ENCODE measurements at places on chromosomes 3 and 15.

DNA sequence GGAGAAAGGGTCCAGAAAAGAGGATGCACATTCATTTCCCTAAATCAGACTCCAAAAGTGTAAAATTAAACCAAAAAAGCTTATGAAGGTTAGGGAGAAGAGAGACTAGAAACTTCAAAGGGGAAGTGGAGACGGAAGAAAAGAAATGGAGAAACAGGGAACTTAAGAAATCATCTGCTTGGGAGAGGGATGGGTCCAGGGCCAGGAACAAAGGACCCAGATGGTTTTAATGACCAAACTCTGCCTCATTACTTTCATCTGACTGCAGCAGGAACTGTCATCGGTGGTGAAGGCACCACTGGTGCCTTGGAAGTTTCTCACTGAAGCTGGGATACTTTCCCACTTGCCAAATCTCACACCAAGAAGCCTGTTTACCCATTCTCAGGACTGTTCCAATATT is 70.5 kb upstream of the SLC4A7 start:
- no peak for DNase-seq

DNA sequence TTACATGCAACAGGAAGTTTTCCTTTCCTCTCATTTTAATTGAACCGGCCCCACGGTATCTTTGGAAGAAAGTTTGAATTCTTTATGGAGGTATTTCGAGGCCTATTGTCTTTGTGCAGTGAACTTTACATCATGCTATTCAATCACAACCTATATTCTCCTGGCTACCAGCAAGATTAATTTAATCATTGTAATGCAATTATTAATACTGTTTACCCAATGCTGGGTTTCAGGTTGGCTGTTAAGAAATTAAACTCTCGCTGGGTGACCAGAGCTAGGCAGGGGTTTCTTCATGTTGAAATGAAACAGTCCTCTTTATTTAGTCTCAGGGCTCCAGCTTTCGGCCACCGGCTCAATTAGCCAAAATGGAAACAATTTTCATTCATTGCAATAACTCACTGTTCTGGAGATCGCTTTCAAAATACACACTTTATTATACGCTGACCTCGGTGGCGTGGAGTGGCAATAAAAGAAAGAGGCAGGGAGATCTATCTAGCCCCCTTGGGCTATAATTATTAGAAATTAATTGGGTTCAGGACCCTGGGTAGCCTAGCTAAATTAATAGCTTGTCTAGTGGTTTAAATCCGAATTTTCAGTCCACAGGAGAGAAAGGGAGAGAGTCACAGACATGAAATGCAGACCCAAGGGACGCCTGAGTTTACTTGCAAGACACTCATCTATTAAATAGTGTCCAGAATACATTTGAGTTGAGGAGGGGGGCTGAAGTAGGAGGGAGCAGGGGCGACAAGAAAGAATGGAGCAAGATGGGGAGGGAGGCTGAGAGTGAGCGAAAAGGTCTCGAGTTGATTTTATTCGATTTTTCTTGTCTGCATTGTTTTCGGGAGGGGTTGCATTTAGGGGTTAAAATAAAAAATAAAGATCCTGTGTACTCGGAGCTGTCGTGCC is 3.9 kb upstream of the MECOM start:
- DNase-seq = no peak

DNA sequence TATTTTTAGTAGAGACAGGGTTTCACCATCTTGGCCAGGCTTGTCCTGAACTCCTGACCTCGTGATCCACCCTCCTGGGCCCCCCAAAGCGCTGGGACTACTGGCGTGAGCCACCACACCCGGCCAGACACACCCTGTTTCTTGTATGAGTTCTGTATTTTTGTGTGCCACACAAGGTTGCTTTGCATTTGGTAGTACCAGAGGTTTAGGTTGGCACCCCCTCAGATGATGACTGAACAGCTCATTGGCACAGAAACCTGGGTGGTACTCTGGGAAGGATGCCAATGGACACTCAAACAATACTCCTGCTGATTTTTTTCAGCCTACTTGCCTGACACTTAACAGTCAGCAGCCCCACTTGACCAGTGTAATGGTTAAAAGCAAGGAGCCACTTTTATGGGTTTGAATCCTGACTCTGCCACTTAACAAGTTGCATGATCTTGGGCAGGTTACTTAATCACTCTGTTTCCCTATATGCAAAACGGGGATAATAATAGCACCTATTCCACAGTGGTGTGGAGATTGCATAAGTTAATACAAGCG is 39.2 kb upstream of the BCL2A1 start:
- peak; percentile 37 for DNase-seq

DNA sequence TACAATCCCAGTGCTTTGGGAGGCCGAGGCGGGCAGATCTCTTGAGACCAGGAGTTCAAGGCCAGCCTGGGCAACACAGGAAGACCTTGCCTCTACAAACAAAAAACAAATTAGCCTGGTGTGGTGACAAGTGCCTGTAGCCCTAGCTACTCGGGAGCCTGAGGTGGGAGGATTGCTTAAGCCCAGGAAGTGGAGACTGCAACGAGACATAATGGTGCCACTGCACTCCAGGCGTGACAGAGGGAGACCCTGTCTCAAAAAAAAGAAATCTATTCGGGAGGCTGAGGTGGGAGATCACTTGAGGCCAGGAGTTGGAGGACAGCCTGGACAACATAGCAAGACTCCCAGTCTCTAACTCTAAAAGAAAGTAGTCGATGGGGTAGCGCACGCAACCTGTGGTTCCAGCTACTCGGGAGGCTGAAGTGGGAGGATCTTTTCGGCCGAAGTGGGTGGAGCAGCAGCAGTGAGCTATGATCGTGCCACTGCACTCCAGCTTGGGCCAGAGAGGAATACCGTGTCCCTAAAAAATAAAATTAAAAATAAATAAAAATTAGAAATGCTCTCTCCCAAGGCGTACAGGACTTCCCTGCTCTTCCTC is 775 bp downstream of the C3orf33 start:
- peak; percentile 3 for DNase-seq

DNA sequence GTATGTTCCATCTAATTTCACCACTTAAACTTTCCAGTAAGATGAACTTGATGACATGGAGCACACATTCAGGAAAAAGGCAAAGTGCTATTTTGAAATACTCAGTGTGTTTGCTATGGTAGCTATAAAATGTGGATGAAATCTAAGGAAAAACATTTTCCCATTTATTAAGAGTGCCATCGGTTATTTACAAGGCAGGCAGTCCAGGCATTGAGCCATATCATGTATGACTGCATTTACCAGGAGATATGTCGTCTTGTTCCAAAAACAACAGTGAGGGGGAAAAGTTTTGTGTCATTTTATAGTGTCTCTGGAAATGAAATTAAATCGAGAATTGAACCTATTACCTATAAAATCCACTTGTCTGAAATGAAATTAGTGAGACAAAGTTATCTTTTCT is 13.7 kb downstream of the ANXA2 start:
- no peak for DNase-seq

DNA sequence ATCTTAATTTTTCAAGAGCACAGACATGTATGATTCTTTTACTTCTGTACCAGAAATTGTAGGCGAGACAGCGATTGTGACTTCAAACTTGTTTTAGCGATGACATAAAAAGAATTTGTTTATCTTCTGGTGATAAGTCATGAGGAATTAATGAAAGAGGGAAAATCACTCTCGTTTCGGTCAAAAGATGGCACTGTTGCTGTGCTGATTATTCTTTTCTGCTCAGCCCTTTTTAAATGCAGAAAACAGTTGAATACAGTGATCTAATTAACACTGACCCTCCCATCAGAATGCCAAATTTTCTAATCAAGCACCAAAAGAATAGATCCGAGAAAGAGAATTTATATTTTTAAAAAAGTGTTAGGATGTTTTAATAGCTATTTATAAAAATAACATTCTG is 52.6 kb downstream of the NSUN3 start:
- no peak for DNase-seq

DNA sequence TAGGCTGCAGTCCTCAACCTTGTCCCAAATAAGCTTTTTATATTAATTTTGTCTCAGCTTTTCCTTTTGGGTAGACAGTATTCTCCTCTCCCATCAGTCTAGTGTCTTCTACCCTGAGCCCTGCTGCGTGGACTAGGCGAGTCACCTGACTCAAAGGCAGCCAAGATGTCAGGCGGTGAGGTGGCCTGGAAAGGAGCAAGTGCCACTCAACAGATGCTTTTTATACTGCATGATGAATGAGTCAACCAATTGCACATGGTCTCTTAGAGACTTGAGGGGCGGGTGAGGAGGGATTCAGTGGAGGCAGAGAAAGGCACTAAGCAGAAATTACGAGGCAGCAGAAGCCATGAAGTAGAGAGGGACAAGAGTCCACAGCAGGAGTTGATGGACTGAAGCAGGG is 95.9 kb downstream of the FRMD4B start:
- DNase-seq = no peak
